ENCODE measurements at places on chromosomes 1 and 21.

DNA sequence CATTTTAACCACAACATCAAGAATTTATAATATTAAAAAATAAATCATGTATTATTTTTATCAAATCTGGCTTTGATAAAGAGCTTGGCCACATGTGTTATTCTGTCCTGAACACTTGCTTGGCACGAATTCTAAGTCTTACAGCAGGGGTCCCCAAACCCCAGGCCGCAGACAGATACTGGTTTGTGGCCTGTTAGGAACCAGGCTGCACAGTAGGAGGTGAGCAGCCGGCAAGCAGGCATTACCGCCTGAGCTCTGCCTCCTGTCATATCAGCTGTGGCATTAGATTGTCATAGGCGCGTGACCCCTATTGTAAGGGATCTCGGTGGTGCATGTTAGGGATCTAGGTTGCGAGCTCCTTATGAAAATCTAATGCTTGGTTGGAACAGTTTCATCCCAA is 127.6 kb upstream of the IVNS1ABP start:
- DNase-seq = no peak

DNA sequence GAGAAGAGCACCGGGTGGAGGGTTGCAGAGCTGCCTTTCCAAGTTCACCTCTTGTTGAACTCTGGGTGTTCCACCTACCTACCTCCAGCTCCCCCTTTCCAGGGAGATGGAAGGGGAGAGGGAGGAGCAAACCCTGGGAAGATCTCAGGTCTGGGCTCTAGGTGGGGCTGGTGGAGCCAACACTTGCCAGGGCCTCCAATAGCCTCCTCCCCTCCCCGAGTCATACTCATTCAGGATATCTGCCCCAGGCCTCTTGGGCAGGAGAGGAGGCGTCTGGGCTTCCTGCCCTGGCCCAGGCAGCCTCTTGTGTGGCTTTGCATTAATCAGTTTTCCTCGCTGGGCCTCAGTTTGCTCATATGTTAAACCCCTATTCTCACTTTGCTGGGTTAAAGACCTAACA is 13.4 kb downstream of the RAP1GAP start:
- DNase-seq = no peak

GRCh38 chr1:213687832-213688231 is 299.9 kb upstream of the PROX1 start:
- DNase-seq = no peak

DNA sequence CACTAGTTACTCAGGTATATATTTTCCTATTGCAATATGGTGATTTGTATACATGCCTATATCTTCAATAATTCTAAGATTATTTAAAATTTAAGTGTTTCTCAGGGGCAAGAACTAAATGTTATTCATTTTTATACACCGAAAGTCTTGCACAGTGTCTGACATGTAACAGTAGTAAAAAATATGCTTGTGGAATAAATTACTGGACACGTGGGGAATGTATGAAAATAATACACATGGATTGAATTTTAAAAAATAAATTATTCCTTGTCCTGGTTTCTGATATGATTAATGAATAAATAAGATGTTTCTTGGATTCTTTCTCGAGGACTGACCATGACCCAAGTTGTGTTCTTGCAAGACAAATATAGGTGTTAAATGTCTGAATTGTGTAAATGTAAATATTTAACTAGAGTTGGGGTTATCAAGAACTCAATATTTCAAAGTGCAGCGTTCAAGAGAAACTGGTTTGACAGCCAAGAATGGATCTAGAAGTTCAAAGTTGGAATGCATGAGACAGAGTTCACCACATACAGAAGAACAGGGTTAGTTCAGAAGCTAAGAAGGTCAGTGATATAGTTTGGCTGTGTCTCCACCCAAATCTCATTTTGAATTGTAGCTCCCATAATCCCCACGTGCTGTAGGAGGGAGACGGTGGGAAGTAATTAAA is 142.1 kb upstream of the SPAG17 start:
- no peak for DNase-seq

DNA sequence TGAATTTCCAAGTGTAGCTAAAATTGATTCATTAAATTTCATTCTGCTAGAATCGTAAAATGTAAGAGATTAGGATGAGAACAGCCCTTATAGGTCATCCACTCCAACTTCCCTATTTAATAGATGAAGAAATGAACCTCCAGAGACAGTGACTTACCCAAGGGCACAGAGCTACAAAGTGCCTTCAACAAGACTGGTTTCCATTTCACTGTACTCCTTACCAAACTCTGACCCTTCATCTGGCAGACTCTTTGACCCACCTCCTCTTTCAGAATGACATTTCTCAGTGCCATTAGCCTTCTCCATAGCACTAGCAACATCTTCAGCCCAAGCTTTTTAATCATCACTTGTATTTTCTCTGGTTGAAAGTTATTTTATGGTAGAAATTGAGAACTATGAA is 161.3 kb downstream of the NEK7 start:
- no peak for DNase-seq

GRCh38 chr1:156897078-156897825 is 3.7 kb downstream of the PEAR1 start:
- no peak for DNase-seq

DNA sequence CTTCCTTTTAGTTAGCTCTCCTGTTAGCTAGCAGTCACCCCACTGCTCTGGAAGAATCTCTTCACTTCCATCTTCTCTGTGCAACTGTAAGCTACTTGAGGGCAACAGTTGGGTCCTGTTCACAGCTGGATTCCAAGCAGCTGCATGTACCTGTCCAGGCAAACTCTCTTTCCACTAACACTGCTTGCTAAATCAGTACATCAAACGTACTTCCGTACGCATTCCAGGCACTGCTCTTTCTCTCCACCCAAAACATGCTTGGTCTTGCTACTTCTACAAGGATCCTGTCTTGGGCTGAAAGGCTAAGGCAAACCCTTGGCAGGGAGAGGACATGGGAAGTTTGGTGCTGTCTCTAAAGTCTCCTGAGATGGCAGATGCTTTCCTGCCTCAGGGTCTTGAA is 139.2 kb upstream of the CACNA1E start:
- no peak for DNase-seq

GRCh38 chr1:94971491-94971924 is 44.6 kb upstream of the CNN3 start:
- no peak for DNase-seq

DNA sequence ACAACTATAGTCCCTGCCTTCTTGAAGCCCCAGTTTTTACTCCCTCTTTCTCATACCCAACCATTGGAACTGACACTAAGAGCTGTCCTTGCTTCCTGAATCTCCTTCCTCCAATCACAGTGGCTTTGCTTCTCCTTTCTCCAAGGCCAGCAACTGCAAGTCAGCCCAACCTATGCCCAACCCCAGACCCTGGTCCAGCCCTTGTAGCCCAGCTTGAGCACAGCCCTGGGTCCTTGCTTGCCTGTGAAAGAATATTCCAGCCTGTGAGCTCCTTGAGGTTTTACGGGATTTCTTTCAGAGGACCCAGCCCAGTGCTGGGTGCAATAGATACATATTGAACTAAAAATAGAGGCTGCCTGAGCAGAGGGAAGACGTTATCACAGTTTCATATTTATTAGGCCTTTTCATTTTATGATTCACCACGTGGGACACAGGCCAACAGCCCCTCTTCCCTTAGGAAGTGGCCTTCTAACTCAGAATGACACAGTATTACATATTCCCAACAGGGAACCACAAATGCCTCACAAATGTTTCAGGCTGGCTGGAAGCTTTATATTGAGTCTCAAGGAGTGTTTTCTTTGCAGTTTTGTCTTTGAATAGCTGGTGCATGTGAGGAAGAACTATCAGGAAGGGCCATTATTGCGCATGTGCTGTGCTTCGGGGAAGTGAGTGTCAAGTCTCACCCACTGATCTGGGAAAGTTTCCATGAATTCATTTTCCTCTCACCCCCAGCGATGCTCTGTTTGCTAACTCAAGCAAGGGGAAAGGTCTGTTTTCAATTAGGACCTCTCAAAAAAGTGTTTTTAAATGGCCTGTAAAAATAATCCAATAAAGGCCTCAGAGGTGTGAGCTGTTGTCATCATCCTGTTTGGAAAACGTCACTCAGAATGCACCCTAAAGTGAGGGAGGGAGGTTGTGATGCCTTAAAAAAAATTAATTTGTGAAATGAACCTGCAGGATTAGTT is 92.3 kb upstream of the NFIA start:
- no peak for DNase-seq

- no peak for DNase-seq
Observed at GRCh38 chr1:27668121-27668807, 3.7 kb downstream of the IFI6 start.

DNA sequence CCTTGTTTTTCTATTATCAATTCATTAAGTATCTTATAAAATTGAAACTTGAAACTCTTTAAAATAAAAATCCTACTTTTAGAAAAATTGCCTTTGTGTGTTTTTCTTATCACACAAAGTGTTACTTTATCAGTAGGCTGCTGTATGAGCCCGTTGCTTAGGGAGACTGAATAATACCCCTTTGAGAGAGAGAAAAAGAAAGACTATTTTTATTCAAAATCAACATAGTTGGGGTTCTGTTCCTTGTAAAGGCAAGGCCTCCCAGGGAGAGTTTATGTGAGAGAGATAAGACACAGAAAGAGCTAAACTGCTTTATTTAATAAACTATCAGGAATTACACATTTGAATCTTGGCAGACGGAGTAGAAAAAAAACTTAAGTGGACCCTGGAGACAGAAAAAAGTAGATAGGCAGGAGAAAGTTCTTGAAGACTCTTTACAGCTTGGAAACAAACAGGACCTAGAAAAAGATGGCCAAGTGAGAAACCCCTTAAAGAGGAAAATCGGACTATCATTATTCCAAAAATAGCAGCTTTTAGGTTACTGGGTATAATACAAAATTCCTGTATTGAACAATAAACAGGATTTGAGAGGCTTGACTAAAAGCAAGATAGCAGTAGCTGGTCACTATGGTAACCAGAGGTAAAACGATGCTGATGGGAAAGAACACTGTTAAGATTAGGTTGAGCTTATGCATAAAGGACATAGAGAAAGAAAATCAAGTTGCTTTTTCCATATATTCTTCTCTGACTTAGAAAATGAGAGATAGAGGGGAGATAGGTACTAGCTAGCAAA is 170.9 kb downstream of the LRRC7 start:
- no peak for DNase-seq

GRCh38 chr1:15866721-15867201 is 19.3 kb downstream of the SPEN start:
- no peak for DNase-seq

GRCh38 chr1:245045087-245045881 is 109.5 kb upstream of the KIF26B start:
- DNase-seq = no peak

DNA sequence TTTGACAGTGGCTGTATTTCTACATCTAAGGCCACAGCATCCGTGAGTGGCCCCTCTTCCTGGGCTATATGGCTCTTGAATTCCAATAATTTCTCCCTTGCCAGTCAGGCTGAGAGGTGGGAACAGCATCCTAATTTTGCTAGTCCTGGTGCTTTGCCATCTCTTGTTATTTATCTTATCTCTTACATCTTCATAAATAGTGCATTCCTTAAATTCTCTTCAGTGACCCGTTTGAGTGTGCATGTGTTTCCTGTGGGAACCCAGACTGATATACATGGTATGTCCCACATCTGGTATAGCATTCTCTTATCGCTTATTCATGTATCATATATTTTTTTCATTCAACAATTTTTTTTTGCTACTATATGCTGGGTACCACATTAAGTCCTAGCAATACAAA is 9.9 kb downstream of the S100A11 start:
- no peak for DNase-seq

DNA sequence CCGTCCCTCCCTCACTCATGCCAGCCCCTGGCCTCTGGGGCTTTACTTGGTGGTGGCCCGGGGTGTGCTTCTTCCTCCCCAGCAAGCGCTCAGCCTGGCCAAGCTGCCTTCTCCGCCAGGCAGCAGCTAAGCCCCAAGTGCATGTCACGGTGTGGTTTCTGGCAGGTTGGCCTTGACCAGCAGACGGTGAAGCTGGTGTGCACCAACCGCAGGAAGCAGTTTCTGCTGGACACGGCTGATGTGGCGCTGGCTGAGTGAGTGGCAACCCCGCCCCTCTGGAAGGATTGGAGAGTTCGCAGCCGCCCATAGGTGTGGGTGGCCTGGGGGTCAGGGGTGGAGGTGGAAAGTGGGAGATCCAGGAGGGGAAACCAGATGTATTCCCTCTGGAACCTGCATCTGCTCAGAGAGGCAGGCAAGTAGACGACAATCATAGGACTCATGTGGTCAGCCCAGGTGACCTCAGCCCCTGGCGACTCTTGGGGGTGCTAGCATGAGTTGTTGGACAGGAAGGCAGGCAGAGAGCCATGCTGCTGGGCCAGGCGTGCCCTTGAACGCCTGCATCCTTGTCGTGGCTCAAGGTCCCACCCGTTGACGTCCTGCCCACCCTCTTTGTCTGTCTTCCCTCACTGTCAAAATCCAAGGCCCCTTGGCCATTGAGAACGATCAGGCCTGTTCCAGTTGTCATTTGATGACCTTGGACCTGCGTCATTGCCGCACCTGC is 7.0 kb upstream of the SLC25A34 start:
- DNase-seq = no peak

Data from stimulated activated CD4-positive, alpha-beta T cell treated with anti-CD3 and anti-CD28 coated beads, Interleukin-12 subunit alpha, Interleukin-12 subunit beta, amount 100 ng/mL, for 48 hours (primary cell).